Thymus (tissue), 14 donors: ENCODE measurements at places on chromosomes 2 and 18. TPM values are rescaled to one million over a fixed set of nuclear protein-coding genes. Genes with fewer than 3 reads are reported as not detected.

DNA sequence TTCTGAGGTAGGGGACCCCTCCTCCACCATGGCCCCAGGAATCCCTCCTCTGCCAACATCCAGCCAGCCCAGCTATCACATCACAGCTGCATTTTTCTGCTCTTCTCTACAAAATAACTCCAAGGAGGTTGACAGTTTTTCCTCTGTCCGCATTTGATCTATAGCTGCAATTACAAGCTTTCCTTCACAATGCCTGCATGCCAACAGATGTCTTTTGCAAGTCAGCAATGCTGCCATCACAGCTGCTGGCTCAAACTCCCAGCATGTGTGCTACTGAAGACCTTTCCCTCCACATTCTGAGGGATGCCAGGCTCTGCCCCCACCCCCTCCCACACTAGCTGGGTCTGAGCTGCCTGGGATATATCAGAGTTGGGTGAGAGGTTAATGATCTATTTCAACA, 51.7 kb downstream of the MCFD2 start:
- no peak overlapping the region for H3K27ac ChIP-seq
- no peak overlapping the region for H3K4me3 ChIP-seq
- H3K36me3 ChIP-seq: no peaks in the 10 kb centered on the region
- no peaks in the 10 kb centered on the region for H3K4me1 ChIP-seq
- DNase-seq: no peak

- no peaks in the 10 kb centered on the region for H3K36me3 ChIP-seq
- no peak overlapping the region for H3K4me3 ChIP-seq
These were observed 60.0 kb downstream of the MYO1B start for GRCh38 chr2:191304939-191305875.

GRCh38 chr2:227238238-227239237, 74.1 kb downstream of the COL4A3 start:
- H3K36me3 ChIP-seq: no peaks in the 10 kb centered on the region
- no peak overlapping the region for H3K4me3 ChIP-seq
- H3K27me3 ChIP-seq: no peaks in the 10 kb centered on the region
- H3K4me1 ChIP-seq: no peaks in the 10 kb centered on the region
- H3K27ac ChIP-seq: no peak overlapping the region
- DNase-seq: peak; percentile 19

DNA sequence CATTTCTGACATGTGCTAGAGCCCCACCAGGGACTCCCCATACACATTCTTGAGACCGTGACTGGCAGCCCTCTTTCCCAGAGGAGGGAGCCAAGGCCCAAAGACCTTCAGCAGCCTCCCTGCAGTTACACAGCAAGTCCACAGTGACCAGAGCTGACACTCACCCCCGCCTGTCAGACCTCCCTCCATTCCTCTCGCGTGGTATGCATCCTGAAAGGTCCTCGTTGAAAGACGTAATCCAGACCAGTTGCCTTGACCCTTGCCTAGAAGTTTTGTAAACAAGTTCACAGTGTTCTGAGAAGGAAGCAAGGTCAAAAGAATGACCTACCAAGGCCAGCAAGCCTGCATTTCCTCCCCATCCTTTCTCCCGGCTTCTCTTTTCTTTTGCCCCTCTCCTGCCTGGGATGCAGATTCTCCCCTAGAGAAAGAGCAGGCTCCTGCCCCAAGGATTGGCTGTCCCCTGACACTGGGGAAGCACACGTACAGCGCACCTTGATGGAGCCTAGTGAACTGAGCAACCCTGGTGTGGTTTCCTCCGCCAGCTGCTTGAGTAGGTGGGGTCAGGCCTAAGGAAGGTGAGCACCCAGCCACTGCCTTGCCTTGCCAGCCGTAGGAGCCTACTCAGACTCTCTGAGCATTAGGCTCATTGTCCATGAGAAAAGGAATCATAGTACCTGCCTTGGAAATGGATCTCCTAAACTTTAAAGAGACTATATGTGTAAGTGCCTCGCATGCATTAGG, 18.3 kb downstream of the TRIB2 start:
- DNase-seq: no peak
- no peaks in the 10 kb centered on the region for H3K27me3 ChIP-seq
- H3K27ac ChIP-seq: no peak overlapping the region
- H3K4me1 ChIP-seq: no peaks in the 10 kb centered on the region
- no peak overlapping the region for H3K4me3 ChIP-seq

DTYMK gene
- 20.3 TPM for polyA plus RNA-seq

TMEM169 gene
- polyA plus RNA-seq: 1.0 TPM

CDH7 gene
- polyA plus RNA-seq: 1.2 TPM

RNF25 gene
- 33.7 TPM for polyA plus RNA-seq
